Neural crest cell (in vitro differentiated cells): ENCODE measurements at places on chromosomes 4 and X.

DNA sequence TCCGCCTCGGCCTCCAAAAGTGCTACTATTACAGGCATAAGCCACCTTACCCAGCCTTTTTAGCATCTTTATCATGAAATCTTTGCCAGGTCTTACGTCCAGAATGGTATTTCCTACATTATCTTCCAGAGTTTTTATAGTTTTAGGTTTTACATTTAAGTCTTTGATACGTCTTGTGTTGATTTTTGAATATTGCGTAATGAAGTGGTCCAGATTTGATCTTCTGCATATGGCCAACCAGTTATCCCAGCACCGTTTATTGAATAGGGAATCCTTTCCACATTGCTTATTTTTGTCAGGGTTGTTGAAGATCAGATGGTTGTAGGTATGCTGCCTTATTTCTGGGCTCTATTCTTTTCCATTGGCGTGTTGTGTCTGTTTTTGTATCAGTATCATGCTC, 349.6 kb downstream of the KCTD8 start:
- no peak for DNase-seq

GRCh38 chrX:44952329-44953027, 79.5 kb downstream of the KDM6A start:
- DNase-seq, result no peak

- DNase-seq, result no peak
Observed at GRCh38 chr4:38684271-38684670, 20.3 kb downstream of the KLF3 start.

- no peak for DNase-seq
Observed at GRCh38 chr4:8353912-8354453, 84.4 kb downstream of the HTRA3 start.

GRCh38 chr4:168711197-168712140, 214.6 kb downstream of the PALLD start:
- DNase-seq, result no peak

DNA sequence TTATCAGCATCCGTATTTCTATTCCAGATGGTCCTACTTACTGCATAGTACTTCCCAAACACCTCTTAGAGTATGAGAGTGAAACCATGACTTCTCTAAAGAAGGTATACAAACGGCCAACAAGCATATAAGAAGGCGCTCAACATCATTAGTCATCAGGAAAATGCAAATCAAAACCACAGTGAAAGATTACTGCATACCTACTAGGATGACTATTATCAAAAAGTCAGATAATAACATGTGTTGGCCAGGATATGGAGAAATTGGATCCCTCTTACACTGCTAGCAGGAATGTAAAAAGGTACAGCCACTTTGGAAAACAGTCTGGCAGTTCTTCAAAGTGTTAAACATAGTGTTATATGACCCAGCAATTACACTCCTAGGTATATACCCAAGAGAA, 215.3 kb upstream of the CXorf66 start:
- no peak for DNase-seq

DNA sequence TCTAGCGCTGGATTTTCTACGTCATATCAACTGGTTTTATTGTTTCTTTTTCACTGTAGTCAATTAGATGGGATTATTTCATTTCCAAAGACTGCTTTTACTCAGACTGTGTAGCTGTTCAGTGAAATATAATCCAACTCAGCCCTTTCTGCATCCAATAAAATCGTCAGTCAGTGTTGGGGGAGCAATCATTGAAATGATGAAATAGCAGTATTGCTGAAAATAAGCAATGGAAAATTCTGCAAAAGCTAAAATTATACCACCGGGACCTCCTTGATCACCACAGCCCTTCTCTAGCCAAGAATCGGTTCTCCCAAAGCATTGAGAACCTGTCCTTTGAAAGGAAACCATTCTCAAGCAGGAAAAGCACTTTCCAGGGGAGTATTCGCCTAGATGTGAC, 243.1 kb upstream of the TENM3 start:
- DNase-seq, result no peak

GRCh38 chr4:102687982-102688433, 72.8 kb downstream of the MANBA start:
- DNase-seq, result no peak

DNA sequence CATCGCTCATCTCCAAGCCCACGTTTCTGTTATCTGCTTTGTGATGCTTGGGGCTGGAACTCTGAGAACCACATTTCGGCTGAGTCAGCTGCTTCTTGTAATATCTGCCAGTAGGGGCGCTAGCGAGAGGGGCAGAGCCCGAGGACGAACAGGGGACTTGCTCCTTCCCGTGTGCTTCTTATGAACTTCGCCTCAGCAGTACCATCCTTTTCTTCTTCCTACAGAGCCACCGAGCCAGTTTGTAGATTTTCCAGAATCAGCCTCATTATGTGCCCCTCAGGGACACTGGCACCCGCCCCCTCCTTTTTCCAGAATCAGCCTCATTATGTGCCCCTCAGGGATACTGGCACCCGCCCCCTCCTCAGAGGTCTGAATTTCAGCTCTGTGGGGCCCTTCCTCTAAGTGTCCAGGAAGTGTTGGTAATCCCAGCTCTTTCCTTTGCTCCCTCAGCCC, 441.7 kb upstream of the RASGEF1B start:
- peak; percentile 63 for DNase-seq
